ENCODE measurements at places on chromosomes 5 and 9.

GRCh38 chr9:134689321-134690181, 47.9 kb downstream of the COL5A1 start:
- DNase-seq = no peak

DNA sequence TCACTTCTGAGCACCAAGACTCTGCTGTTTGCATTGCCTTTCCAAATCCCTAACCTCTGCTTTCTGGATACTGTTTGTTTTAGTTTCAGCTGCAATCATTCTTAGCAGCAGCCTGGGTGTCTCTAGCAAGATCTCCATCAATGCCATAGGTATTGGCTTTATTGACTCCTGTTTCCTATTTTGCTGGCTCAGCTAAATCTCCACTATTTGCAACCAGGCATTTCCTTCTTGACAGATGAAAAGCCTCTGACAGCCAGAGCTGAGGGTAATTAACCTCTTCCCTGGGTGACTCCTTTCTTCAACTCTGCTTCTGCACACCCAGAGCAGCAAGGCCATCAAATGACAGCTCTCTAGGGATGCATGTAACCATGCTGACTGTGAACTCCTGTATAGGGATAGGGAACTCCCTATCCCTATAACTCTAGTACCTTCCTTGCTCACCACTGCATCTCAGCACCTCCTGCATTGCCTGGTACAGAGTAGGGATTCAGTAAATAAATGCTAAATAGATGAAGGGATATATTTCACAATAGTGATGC, 293.5 kb downstream of the TRIM32 start:
- DNase-seq = no peak

GRCh38 chr9:137077758-137078693, 709 bp downstream of the UAP1L1 start:
- no peak for DNase-seq

GRCh38 chr5:135511761-135512575, 23.8 kb downstream of the NEUROG1 start:
- no peak for DNase-seq

GRCh38 chr5:175623088-175623487, 34.8 kb upstream of the HRH2 start:
- no peak for DNase-seq

- no peak for DNase-seq
These were observed 22.9 kb upstream of the AOPEP start for GRCh38 chr9:94703488-94704140.
